ENCODE measurements at places on chromosomes 5 and 9. TPM values are rescaled to one million over a fixed set of nuclear protein-coding genes. Genes with fewer than 3 reads are reported as not detected.

GRCh38 chr9:102845827-102846371, 149.2 kb upstream of the CYLC2 start:
- no peak overlapping the region for H3K27ac ChIP-seq
- H3K4me1 ChIP-seq, result no peaks in the 10 kb centered on the region
- no peak for DNase-seq

DNA sequence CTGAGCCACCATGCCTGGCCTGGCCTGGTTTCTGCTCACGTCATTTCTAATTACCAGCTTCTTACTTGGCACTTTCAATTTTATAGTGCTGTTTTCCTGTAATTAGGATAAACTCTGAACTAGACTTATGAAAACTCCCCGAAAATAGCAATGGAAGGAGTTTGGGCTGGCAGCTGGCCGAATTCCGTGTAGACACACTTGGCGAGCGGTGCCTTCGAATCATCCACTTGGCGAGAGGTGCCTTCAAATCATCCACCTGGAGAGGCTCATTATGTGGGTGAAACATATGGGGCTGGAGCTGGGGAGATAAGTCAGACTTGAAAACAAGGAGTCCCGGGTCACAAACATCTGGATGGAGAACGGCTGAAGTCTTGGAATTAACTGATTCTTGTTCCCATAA, 203.7 kb downstream of the ROR2 start:
- no peaks in the 10 kb centered on the region for H3K4me1 ChIP-seq
- H3K4me3 ChIP-seq, result no peak overlapping the region
- H3K36me3 ChIP-seq, result no peaks in the 10 kb centered on the region

The FANCG gene
- total RNA-seq, result 13.4 TPM

The ALDH7A1 gene
- total RNA-seq, result 45.2 TPM

- H3K4me3 ChIP-seq, result no peak overlapping the region
- DNase-seq, result no peak
- H3K27me3 ChIP-seq, result no peaks in the 10 kb centered on the region
- no peaks in the 10 kb centered on the region for H3K36me3 ChIP-seq
- H3K4me1 ChIP-seq, result no peaks in the 10 kb centered on the region
Measured at GRCh38 chr5:72268260-72268659, 51.8 kb downstream of the MRPS27 start.

DNA sequence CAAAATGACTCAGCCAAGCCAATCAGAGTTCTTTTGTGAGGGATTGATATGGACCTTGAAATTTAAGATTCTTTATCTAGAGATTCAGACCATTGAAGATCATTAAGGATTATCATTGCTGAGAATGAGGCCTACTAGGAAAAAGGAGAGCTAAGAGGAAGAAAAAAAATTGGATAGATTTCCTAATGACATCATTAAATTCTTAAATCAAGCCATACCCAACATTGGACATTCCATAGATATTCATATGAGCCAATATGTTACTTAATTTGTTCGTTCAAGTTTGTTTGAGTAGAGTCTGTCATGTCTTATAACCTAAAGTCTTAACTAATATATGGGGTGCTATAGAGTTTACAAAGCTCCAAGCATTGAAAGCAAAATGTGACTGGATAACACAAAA, 727.9 kb upstream of the SEMA6A start:
- H3K27ac ChIP-seq, result no peak overlapping the region
- no peak for DNase-seq
- no peaks in the 10 kb centered on the region for H3K36me3 ChIP-seq
- H3K4me3 ChIP-seq, result no peak overlapping the region

The PCDHB10 gene
- total RNA-seq, result 4.8 TPM

All from breast epithelium (tissue), 4 donors.